Stimulated activated CD8-positive, alpha-beta memory T cell treated with anti-CD3 and anti-CD28 coated beads, Interleukin-2, amount 100 ng/mL, for 48 hours (primary cell): ENCODE measurements at places on chromosomes 6 and 20.

GRCh38 chr20:61442075-61442670 lies 190.1 kb downstream of the CDH4 start:
- DNase-seq = no peak

DNA sequence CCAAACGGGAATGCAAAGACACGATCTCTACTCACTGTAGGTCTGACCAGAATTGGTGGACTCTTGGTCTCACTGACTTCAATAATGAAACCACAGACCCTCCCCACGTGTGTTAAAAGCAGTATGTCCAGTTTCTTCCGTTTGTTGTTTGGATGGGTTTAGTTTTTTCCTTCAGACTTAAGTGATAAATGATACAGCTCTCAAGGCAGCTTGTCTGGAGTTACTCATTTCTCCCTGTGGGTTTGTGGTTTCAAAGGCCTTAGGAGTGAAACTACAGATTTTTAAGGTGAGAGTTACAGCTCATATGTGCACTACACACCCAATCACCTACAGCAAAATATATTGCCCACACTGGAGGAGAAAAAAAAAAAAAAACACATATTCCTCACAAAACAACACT lies 86.7 kb upstream of the STMND1 start:
- DNase-seq = no peak

- DNase-seq = no peak
Observed at GRCh38 chr6:57423468-57423867, 106.0 kb downstream of the PRIM2 start.

DNA sequence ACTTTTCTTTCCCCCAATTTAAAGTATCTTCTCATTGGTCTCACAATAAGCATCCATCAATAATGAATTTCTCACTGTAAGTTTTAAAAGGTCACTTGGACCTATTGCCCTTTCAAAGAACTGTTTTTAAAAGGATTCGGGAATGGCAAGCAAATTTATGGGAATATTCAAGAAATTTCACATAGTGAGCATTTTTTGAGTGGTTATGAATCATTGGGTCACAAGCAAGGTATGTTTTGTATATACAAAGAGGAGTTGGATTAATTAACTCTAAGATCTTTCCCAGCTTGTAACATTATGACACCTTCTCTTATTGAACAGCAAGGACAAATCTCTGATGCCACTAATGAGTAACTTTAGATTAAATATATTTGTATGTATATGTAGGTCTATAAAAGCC lies 165.0 kb downstream of the MOXD1 start:
- no peak for DNase-seq

GRCh38 chr6:112428477-112428876 lies 81.3 kb downstream of the RFPL4B start:
- no peak for DNase-seq

DNA sequence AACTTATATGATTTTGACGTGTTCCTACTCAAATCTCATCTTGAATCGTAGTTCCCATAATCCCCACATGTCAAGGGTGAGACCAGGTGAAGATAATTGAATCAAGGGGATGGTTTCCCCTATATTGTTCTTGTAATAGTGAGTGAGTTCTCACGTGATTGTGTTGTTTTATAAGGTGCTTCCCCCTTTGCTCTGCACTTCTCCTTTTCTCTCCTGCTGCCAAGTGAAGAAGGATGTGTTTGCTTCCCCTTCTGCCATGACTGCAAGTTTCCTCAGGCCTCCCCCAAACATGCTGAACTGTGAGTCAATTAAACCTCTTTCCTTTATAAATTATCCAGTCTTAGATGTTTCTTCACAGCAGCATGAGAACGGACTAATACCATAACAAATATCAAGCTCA lies 83.2 kb downstream of the MANEA start:
- DNase-seq = no peak

DNA sequence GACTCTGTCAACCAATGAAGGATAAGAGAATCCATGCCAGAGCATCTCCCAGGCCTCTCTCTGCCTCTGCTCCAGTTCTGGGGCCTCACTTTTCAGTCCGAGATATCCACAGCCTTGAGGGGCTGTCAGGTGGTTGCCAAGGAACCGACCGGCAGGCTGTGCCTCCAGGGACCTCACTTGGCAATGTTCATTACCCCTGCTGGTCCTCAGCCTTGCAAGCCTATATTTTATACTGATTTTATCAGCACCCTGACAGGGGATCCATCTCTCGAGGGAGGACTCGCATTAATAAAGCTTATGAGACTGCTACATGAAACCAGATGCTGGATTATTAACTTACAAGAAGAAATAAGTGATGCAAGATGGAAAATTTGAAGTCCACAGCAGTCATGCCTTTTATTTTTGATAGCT lies 39.9 kb downstream of the TMC2 start:
- DNase-seq = no peak

DNA sequence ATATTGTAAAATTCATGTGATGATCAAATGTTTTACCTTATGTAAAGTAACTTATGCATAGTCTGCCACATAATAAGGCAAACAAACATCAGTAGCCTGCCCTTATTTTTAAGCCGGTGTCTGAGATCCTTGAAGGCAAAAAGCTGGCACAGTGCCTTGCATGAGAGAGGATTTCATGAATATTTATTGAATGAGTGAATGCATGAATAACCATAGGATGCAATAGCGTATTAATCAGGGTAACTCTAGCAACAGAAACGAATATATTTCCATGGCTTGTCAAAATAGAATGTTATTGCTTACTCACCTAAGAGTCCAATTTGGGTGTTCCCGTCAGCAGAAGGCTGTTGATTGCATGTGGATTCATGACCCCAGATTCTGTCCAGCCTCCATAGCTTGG lies 34.9 kb downstream of the BTBD3 start:
- no peak for DNase-seq

DNA sequence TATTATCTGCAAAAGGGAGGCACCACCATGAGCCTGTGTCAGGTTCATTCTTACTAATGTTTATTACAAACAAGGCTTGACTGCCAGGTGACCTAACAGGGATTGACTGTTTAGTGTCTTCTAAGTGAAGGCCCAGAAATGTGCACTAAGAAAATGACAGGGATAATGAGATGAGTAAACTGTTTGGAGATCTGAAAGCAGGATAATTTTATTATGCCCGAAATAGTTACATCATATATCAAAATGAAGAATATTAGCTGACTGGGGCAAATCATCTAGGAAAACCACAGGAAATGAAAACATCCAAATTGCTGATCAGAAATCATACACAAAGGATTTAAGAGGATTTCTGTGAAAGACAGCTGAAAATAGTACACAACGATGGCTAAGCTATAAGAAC lies 516.7 kb downstream of the HDGFL1 start:
- DNase-seq = no peak

DNA sequence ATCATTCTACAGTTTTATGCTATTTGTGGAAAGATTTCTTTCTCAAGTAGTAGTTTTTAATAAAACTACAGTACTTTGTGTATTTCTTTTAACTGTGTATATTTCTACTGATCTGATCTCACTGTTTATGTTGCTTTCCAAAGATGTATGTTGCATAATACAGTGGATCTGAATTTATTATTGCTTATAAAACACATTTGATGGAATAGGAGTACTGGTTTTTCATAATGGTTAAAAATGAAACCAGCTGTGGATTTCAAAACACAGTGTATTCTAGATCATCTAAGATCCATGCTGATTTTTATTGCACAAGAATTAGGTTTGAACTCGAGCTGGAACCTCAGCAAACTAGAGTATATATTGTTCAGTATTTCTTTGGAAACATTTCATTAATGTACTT lies 8.0 kb downstream of the NKX2-4 start:
- DNase-seq = no peak

DNA sequence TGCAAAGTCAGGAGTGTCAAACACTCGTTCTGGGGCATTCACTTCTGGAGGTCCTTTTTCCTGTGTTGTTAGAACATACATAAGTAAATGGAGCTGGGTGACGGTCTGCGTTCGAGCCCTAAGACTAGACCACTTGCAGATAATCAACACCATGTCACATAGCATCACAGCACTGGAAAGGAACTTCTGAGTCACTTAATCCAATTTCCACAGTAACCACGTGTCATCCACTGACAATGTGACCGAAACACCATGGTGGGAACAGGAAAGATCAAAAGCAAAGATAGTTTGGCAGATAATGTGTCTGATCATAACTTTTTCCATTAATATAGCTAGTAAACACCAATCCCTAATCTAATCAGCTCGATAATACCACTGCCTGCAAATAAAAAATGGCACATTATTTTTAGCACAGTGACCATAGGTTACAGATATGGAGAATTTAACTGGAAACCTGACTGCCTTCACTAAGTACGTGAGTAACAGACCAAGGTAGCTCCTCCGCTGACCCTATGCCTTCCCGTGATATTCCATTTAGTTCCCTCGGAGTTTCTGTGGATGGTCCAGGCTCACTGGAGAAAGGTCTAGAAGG lies 34.8 kb downstream of the WRNIP1 start:
- no peak for DNase-seq

GRCh38 chr6:126143761-126144251 lies 157.5 kb downstream of the TRMT11 start:
- DNase-seq = no peak

DNA sequence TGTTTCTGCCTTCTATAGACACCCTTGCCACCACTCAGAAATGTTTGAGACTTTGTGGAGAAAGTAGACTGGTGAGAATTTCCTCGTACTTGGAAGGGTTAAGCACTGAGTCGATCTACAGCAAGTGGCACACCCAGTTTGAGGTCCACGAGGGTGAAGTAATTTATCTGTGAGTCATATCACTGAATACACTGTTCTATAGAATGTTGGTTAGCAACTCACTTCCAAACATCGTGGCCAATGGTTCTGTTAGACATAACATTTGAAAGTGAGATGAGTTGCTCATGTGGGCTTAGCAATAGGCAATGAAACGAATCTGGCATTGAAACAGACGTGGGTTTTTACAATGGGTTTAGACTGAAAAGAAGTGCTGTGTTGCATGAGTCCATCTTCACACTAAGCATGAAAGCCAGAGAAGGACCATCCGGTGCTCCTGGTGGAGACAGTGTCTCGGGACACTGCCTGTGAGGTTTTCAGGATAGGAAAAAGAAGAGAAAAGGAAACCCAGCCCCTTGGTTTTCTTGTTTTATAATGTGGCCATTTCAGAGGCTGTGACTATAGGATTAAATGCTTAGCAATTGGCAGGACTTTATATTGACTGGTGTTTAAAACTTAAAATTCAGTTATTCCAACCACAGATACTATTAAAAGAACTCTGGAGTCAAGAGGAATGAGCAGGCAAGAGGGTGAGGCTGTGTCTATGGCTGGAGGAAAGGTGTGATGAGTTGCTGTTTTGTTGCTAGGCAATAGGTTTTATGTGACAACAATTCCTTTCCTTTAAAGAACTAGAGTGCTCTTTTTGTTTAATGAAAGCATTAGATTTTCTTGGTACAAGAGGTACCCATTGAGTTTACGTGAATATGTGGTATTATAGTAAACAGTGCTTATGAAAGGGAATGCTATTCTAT lies 31.0 kb upstream of the EZR start:
- peak; percentile 27 for DNase-seq

- no peak for DNase-seq
Observed at GRCh38 chr6:72048080-72048479, 161.7 kb downstream of the RIMS1 start.

GRCh38 chr6:127176146-127176545 lies 57.7 kb downstream of the RSPO3 start:
- DNase-seq = no peak
